ENCODE measurements at places on chromosomes 11 and 22. TPM values are rescaled to one million over a fixed set of nuclear protein-coding genes. Genes with fewer than 3 reads are reported as not detected.

DNA sequence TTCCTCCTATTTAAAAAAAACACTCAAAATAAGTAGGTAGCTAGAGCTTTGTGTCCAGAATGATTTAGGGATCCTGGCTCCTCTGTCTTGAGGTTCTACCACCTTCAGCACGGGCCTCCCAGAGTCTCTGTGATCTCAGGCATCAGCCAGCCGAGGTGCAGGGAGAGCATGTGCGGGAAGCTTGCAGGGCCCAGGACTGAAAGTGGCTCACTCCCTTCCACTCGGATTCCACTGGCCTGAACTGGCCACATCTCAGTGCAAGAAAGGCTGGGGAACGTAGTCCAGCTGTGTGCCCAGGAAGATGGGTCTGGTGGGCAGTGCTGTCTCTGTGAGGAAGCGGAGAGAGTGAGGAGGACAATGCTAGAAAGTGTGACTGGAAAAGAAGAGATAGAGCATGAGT, 68.3 kb upstream of the MYOD1 start:
- DNase-seq = no peak

DNA sequence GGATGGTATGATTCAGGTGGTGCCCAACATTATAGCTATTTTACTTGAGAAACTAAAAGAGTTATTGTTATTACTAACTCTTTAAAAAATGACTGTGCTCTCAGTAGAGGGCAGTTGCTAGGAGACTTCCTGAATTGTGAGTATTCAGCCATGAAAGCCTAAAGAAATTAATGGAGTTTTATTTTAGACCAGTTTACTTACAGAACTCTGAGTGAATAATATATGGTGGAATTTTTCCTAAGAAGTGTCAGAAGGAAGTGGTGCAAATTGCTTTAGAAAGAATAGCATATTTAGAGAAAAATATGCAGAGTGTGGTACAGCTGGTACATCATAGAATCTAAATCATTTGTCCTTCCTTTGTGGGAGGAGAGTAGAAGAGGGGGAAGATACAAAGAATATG, 689.9 kb upstream of the CCDC90B start:
- no peak for DNase-seq

GRCh38 chr11:11218629-11218986, 134.4 kb downstream of the CSNK2A3 start:
- peak; percentile 54 for DNase-seq

DNA sequence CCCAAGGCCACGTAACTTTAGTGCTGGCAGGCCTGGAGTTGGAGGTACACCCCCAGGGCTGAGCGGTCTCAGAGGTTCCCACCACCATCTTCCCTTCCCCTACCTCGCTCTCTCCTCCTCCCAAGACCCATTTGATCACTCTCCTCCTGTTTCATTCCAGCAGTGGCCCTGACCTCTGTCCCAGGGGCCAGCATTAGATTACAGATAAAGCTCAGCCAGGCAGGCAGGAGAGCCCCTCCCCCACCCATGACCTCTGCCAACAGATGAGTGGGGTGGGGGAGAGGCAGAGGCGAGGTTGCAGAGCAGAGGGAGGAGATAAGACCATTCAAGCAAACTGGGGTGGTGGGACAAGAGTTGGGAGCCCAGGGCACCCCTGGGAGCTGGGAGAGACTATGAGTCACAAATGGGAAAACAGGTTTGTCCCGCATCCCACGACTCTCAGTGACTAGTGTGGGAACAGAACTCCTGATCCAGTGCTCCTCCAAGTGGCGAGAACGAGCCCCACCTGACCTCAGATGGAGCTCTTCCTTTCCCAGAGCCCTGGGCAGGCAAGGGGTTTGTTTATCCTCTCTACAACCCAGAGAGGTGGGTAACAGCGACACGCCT, 367.9 kb downstream of the MN1 start:
- DNase-seq = peak; percentile 35

The SLC2A11 gene
- 23.6 TPM for total RNA-seq

The CDCA5 gene
- not detected for total RNA-seq

The ZNF280A gene
- not detected for total RNA-seq

GRCh38 chr22:23767303-23767672, 484 bp downstream of the CHCHD10 start:
- DNase-seq = no peak

The SELENOH gene
- total RNA-seq = 157 TPM

- DNase-seq = no peak
These were observed 51.6 kb downstream of the DHCR7 start for GRCh38 chr11:71396548-71397123.

The MYO7A gene
- 12.9 TPM for total RNA-seq

GRCh38 chr22:30398685-30399680, 2.2 kb downstream of the SEC14L2 start:
- DNase-seq = no peak

- no peak for DNase-seq
These were observed 717 bp upstream of the ZNF202 start for GRCh38 chr11:123742031-123742723.

The SYT12 gene
- total RNA-seq = 0.78 TPM

DNA sequence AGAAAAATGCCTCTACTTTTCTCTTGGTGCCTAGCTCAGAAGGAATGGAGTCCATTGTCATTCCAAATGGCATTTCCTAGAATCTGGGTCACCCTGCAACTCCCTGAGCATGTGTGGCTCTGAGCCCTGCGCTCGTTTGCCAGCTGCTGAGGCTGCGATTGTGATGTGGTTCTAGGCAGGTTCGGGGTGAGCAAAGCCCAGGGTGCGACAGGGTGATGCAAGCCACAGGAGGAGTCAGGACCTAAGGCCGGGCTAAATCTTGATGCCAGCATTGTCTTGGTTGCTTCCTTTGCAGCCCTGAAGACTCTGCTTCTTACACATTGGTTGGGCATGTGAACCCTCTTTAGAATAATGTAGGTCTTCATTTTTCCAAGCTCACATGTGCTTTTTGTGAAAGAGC, 131.0 kb downstream of the MORC2 start:
- no peak for DNase-seq

DNA sequence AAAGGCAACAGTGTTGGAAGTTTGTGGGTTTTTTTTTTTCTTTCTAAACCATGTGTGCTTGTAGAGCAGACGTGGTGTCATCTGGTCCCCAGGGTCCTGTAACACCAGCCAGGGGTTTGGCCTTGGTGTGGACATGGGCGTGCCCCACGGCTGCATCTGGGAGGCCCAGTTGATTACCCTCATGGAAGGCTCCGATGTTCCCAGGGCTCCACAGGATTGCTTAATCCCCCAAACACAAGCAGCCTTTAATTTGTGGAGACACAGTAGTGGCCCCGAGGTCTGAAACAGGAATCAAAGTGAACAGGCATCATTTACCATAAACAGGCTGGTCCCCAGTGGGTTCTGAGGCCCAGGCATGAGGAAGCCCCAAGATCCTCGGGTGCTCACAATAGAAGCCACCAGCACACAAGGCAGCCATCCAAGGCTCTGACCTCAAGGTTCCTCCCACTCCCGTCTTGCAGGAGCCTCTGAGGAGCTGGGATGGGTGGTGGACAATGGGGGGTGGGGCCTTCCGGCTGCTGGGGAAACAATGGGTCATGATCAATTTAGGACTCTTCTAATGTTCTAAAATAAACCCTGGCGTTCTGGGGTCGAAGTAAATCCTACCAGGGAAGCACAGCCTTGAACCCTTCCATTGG, 115.0 kb upstream of the CD82 start:
- no peak for DNase-seq

GRCh38 chr11:116533186-116533825, 239.5 kb downstream of the BUD13 start:
- no peak for DNase-seq

DNA sequence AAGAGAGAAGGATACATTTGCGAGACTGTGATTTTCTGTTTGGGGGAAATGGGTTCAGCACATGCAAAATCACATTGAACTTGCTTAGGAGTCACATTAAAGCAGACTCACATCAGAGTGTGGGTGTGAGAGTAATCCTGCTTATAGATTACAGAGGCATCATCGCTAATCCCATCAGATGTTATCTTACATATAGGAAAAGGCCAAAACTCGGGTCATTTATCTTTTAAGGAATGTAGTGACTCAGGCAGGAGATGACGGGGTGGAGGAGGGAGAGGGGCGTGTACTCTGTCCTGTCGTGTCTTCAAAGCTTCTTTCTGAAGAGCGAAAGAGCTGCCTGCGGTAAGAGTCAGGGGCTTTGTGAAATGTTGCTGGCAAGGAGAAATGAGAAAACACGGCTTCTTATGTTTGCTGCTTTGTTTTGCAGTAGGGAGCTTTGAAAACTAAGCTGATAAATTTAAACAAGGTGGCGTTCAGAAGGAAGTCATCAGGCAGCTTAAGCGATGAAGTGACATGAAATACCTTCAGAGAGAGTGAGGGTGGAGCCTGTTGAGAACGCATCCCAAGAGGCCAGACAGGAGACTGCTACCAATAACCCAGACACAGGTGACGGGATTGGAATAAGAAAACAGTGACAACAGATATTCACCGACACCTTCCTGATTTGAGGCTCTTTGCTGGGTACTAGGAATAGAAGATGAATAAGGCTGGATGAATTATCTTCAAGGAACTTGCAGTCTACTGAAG, 2.2 kb upstream of the C11orf16 start:
- no peak for DNase-seq

- DNase-seq = no peak
These were observed 39.6 kb downstream of the PARVB start for GRCh38 chr22:44063462-44064371.

- no peak for DNase-seq
These were observed 14.1 kb downstream of the CAPRIN1 start for GRCh38 chr11:34065505-34066203.

- no peak for DNase-seq
These were observed 53.3 kb downstream of the NTM start for GRCh38 chr11:131423688-131424087.

DNA sequence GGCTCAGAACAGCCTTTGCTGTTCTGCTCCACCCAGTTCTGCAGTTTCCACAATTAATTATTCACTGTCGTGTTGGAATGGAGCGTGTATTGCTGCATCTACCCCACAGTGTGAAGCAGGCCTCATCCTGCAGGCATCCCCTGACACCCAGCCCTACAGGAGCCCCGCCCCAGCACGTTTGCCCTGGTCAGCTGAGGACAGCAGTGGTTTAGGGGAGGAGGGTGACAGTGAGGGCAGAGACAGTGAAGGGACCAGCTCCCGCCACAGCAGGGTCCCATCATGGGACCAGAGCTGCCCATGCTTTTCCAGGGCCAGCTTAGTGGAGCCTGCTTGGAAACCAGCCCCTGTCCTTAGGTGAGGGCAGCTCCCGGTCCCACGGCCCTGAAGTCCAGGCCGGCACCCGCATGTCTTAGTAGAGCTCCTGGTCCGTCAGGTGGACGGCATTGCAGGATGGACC, 273.0 kb downstream of the TBC1D22A start:
- no peak for DNase-seq

The DGAT2 gene
- total RNA-seq = 9.3 TPM

DNA sequence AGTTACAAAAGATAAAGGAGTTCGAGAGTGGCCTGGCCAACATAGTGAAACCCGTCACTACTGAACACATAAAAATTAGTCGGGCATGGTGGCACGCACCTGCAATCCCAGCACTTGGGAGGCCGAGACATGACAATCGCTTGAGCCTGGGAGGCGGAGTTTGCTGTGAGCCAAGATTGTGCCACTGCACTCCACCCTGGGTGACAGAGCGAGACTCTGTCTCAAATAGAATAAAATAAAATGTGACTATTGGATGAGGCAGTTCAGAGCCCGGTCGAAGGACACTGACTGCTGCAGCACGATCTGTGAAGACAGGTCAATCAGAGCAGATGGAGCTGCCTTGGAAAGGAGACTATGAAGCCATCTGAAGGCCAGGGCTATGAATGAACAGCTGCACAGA, 37.7 kb upstream of the ANO1 start:
- no peak for DNase-seq

DNA sequence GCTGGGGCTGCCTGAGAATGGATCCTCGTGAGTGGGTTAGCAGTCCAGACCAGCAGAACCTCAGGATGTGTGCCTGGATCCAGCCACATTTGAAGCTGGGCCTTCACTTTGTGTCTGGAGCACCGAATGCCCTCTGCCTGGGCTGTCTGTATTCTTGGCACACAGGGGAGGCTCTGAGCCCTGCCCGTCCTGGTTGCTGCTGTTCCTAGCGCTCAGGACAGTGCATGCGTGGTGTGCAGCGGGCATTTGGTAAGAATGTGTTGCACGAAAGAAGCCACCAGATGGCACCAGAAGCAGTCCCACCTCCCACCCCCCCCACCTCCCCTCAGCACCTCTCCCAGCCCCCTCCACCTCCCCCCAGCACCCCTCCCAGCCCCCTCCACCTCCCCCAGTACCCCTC, 4.1 kb upstream of the MAPK11 start:
- DNase-seq = peak; percentile 71

GRCh38 chr11:73176874-73177155, 34.7 kb upstream of the FCHSD2 start:
- DNase-seq = no peak

The TMEM45B gene
- 1.8 TPM for total RNA-seq

DNA sequence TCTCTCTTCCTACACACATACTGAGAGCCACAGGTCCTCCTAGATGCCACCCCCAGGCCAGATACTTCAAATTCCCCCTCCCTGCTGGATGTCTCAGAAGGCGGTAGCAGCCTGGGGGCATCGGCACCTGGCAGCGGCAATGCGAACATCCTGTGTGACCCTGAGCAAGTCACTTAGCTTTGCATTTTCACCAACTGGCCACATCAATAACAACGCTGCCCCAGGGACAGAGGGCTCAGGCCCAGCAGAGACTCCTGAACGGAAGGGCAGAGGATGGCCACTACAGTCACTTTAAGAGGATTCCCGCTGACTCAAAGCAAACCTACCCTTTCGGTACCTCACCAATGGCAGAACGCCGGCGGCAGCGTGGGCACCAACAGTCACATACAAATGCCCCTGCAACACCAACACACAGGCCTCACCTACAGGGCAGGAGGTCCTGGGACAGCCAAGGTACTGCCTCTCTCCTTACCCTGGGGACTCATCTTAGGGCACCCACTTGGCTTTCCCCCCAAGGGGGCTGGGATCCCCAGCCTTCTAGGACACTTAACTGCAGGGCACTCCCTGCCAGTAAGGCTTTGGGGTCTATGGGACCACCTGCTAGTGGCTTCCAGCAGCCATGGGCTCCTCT, 1.6 kb downstream of the LMO1 start:
- peak; percentile 12 for DNase-seq

GRCh38 chr11:34243600-34244464, 114.0 kb downstream of the ABTB2 start:
- DNase-seq = peak; percentile 67

DNA sequence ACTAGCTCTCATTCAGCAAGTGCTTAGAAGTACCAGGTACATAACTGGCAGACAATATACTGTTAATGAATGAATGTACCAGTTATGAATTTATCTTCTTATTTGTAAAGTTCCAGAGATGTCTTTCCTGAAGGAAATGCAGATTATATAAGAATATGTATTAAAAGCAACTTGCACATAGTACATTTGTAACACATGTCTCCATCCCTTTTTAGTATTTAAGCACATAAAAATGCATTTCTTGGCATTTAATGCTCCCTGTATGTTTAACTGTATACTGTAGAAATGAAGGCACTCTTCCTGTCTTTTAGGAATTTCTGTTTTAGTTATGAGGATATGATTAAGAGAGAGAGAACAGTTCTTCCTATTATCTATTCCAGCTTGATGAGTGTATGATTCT, 241.3 kb downstream of the NELL1 start:
- DNase-seq = no peak

GRCh38 chr11:117381481-117382387, 54.1 kb downstream of the CEP164 start:
- DNase-seq = no peak

The MB gene
- not detected for total RNA-seq

All from body of pancreas (tissue), 4 donors.